Cardiac ventricle fibroblast (primary cell): ENCODE measurements at places on chromosomes 7 and 10. TPM values are rescaled to one million over a fixed set of nuclear protein-coding genes. Genes with fewer than 3 reads are reported as not detected.

The INSYN2A gene
- total RNA-seq, result under 0.01 TPM in 1 of 2 replicates, not detected in the other

The PRR15 gene
- 4.2 and 4.8 TPM in 2 replicates for total RNA-seq

The COBL gene
- 0.06 TPM in 1 of 2 replicates, not detected in the other for total RNA-seq

The OTUD1 gene
- 5.7 and 6.9 TPM in 2 replicates for total RNA-seq

The OR6V1 gene
- not detected in 2 replicates for total RNA-seq

The TAS2R4 gene
- 0.12 and 0.29 TPM in 2 replicates for total RNA-seq

The ASB15 gene
- not detected in 2 replicates for total RNA-seq

The TRPV5 gene
- not detected in 2 replicates for total RNA-seq

The KCNH2 gene
- not detected in 2 replicates for total RNA-seq

The SPDYE18 gene
- total RNA-seq, result 0.44 and 0.98 TPM in 2 replicates

The PDLIM1 gene
- 182 and 185 TPM in 2 replicates for total RNA-seq

The CYP2C19 gene
- not detected in 2 replicates for total RNA-seq

The TET1 gene
- total RNA-seq, result 3.1 and 3.6 TPM in 2 replicates

The CDC14C gene
- total RNA-seq, result not detected in 2 replicates

The SLF2 gene
- 14.1 and 14.5 TPM in 2 replicates for total RNA-seq

The ETV1 gene
- 9.0 and 17.6 TPM in 2 replicates for total RNA-seq

The TNS3 gene
- 27.2 and 29.0 TPM in 2 replicates for total RNA-seq

The NUTM2E gene
- total RNA-seq, result not detected in 2 replicates

The ATG9B gene
- total RNA-seq, result 0.25 TPM in 1 of 2 replicates, not detected in the other

The DRGX gene
- total RNA-seq, result not detected in 2 replicates

The PNLIPRP2 gene
- not detected in 2 replicates for total RNA-seq

The ENTPD1 gene
- 0.49 and 0.75 TPM in 2 replicates for total RNA-seq

The NPFFR1 gene
- not detected in 2 replicates for total RNA-seq

The AKR1C3 gene
- 317 and 328 TPM in 2 replicates for total RNA-seq

The MMD2 gene
- not detected in 2 replicates for total RNA-seq

The SLC39A12 gene
- not detected in 2 replicates for total RNA-seq

The MMS19 gene
- total RNA-seq, result 96.3 and 108 TPM in 2 replicates

The EVX1 gene
- 0.50 TPM in 1 of 2 replicates, not detected in the other for total RNA-seq

The CLDN12 gene
- 10.4 and 12.3 TPM in 2 replicates for total RNA-seq

The HMX3 gene
- total RNA-seq, result not detected in 2 replicates

The CAV2 gene
- total RNA-seq, result 43.2 and 58.3 TPM in 2 replicates

The OPN4 gene
- total RNA-seq, result not detected in 2 replicates

The OR2A5 gene
- not detected in 2 replicates for total RNA-seq

The DKK1 gene
- total RNA-seq, result 99.4 and 112 TPM in 2 replicates

The BPGM gene
- 12.5 and 16.9 TPM in 2 replicates for total RNA-seq

The TAS2R41 gene
- not detected in 2 replicates for total RNA-seq

The MYO3A gene
- total RNA-seq, result not detected in 2 replicates

The CCDC136 gene
- 0.62 and 2.5 TPM in 2 replicates for total RNA-seq

The IL6 gene
- total RNA-seq, result 3.1 and 5.2 TPM in 2 replicates

The SLC13A1 gene
- not detected in 2 replicates for total RNA-seq

The GNAT3 gene
- not detected in 2 replicates for total RNA-seq

The NANOS1 gene
- total RNA-seq, result 1.7 and 2.0 TPM in 2 replicates

The VDAC2 gene
- 108 and 116 TPM in 2 replicates for total RNA-seq

The GARIN1A gene
- 0.19 and 0.20 TPM in 2 replicates for total RNA-seq

The WEE2 gene
- total RNA-seq, result not detected in 2 replicates

The ACSL5 gene
- total RNA-seq, result 17.0 and 18.5 TPM in 2 replicates

The OR2A1 gene
- 0.05 TPM in 1 of 2 replicates, not detected in the other for total RNA-seq

The PAPOLB gene
- 0.24 TPM in 1 of 2 replicates, not detected in the other for total RNA-seq

The SLIT1 gene
- total RNA-seq, result not detected in 2 replicates

The MYL10 gene
- total RNA-seq, result not detected in 2 replicates

The DNA2 gene
- total RNA-seq, result 2.3 and 2.4 TPM in 2 replicates
